EL (cell line): ENCODE measurements at places on chromosomes 5 and 9.

DNA sequence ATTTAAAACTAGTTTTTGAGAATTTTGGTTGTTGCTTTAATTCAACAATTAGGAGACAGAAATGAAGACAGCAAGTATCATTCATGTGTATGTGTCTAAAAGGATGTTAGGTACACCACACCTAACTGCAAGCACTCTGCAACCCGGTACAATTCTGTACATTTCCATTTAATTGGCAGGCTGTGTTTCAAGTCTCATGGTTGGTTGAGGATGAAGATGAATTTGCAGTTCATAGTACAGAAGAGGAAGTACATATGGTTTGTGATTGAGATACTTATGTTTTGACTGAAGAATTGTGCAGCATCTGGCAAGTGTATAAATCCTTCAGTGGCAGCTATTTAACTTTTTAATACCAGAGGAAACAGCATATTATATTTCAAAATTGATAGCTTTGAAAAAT is 628.7 kb upstream of the ZNF608 start:
- DNase-seq, result no peak

DNA sequence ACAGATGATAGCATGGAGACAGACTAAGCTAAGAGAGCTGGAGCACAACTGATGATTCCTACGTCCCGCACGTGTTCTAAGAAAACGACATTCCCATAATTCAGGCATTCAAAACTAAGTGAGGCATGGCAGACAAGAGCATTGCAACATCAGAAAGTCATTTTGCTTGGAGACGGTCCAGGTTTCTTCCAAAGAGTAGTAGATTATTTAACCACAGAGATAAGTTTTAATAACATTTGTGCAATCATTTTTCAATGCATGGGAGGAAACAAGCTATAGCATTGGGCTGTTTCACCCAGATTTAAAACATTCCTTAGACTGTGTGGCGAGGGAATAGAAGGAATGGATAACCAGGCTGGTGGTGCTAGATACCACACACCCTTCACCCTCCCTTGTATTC is 117.2 kb downstream of the APBA1 start:
- DNase-seq, result peak; percentile 77

- peak; percentile 49 for DNase-seq
These were observed 1.7 kb downstream of the CBY3 start for GRCh38 chr5:179679014-179679674.

GRCh38 chr5:174655351-174655750 is 69.0 kb upstream of the MSX2 start:
- DNase-seq, result no peak

DNA sequence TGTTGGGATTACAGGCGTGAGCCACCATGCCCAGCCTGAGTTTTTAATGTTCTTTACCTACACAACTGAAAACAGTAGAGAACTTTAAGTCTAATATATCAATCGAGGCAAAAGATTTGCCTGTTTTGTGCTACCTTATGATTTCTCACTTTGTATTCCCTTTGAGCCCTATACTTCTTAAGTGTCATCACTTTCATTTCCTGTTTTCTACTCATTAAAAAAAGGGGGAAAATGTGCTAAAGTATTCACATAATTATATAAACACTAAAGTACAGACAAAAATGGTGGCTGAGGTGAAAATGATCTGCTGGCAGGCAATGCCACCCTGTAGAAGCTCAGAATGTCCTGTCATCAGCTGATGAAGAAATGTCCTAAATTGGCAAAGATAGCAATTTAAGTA is 23.6 kb downstream of the ATG10 start:
- no peak for DNase-seq

DNA sequence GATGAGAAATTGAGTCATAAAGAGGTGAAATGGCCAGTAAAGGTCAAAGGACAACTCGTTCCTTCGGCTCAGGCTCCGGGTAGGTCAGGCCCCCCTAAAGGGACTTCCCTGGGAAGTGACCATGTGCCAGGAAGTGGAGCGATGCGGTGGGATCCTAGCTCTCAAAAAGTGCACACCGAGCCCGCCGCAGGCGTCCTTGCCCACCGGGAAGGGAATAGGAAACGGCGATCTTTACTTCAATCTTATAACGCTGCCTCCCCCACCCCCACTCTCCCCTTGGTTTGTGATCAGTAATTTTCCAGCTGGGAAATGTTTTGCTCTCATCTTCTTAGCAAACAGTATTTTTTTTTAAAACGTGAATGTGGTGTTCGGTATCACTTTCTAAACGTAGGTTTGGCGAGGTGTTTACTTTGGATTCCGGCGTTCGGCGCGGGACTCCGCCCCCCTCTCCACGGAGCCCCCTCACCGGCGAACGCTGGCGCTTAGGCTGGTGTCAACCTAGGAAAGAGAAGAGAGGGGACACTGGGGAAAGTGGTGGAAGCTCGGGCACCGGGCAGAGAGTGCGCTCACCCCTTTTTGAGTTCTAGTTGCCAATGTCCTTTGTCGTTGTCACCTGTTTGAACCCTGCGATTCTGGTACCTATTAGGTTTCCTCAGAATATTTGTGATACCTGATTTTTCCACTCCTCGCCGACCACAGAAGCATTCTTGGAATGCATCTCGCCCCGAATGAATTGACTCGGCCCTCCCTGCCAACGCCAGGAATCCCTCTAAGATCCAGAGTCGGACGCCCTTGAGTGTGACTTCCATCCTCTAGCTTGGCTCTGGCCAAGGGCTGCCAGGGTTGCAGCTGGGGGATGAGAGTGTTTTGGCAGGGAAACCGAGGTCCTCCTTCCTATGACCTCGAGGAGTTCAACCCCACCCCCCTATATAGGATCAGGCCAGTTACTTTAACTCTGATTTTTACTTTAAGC is 1.8 kb upstream of the KLF4 start:
- no peak for DNase-seq

GRCh38 chr5:151104795-151105194 is 24.0 kb upstream of the TNIP1 start:
- no peak for DNase-seq

- peak; percentile 8 for DNase-seq
These were observed 36.8 kb upstream of the GCNT4 start for GRCh38 chr5:75089137-75089536.
